ENCODE measurements at places on chromosomes 5 and 9.

- no peak for DNase-seq
Measured at GRCh38 chr5:134114886-134115805, 665 bp downstream of the TCF7 start.

GRCh38 chr5:146940295-146940694, 61.7 kb upstream of the PPP2R2B start:
- no peak for DNase-seq

- DNase-seq, result no peak
Measured at GRCh38 chr5:23884405-23885031, 377.1 kb downstream of the PRDM9 start.

DNA sequence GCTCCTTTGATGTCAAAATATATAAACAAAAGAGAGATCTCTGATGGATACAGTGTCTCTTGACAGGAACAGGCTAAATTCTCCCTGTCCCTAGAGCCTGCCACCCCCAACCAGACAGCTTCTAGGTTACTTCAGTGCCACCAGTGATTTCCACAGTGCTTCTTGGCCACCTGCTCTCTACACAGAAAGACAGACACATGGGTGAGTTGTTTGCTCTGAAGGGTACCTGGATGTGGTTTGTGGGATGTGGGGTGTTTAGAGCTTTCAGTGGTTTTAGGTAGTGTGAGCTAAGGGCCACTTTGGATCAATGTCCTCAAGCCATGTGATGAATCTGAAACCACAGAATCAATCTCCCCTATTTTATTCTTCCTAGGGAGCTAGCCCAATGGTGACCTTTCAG, 125.4 kb downstream of the ANKRD18B start:
- DNase-seq, result no peak

DNA sequence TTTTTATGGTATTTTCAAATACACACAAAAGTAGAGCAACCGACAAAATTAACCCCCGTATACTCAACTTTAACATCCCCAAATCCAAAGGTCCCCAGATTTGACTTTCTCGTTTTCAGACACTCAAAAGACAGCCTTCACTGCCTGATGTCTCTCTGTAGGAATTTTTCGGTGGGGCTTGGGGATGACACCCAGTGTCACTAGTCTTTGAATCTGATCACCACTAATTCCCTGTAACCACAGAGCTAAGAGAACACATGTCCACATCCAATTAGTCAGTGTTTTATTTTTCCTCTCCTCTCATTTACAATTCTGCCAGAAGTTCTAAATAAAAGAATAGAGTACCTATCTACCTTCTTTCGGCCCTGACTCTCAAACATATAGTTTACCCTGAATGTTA, 324.6 kb downstream of the ARL15 start:
- no peak for DNase-seq

DNA sequence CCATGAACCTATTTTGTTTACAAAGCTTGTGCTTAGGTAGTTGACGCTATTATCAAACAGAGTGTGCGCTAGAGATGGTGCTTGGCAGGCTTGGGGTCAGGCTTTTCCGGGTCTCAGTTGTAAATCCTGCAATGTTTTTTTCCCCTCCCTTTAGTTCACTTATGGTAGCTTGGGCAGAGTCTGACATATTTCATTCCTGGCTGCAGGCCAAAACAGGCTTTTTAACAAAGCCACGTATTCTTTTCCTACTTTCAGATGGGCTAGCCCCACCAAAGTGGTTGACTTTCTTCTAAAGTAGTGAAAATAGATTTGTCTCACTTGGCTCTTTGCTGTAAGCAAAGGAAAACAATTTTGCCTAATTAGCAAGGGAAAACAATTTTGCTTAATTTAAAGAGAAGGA, 58.0 kb upstream of the FBN2 start:
- DNase-seq, result no peak

DNA sequence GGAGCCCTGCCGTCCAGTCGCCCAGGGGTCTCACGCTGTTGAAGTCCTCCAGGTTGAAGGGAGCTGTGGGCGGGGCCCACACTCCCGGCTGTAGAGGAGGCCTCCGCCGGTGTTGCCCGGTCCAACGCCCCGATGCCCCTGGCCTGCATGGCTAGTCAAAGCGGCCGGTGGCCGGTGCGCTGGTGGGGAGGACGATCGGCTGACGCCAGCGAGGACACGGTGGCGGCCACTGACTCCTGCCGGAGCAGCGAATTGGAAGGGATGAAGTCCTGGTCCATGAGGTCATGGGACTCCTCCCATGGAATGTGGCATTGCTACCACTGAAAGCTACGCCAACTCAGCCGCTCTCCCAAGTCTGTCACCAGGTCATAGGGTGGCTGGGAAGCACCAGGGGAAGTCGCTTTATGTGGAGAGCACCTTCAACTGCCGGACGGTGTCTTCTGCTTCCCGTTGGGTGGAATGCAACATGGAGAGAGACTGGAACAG, 11.8 kb downstream of the RCL1 start:
- no peak for DNase-seq

DNA sequence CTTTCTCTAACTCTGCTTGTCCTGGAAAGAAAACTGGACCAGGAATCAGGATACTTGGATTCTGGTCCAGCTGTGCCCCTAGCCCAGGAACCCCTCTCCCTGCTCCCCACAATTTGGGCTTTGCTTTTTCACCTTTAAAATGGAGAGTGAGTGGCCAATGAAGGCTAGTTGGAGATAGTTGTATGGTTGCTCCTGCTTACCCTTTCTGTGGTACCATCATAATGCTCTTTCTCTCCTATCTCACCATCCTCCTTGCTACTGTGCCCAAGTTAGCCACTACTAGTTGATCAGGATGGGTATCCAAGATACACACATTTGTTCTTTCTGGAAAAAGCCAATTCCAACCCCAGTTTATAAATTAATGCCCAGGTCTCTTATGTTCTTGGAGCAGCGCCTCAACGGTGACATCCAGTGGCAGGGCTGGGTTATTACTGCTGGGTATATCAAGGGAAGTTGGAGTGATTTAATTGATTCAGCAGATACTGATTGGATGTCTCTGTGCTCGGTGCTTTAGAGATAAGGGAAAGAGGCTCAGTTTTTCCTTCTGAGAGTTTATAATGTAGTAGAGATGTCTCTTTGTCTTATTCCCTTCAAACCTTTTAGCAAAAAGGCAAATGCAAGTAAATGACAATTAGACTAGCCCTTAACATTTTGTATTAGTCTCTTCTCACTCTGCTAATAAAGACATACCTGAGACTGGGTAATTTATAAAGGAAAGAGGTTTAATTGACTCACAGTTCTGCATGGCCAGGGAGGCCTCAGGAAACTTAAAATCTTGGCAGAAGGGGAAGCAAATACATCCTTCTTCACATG, 38.5 kb downstream of the FAXDC2 start:
- DNase-seq, result peak; percentile 66

GRCh38 chr5:67652201-67652600, 455.6 kb upstream of the CD180 start:
- no peak for DNase-seq

- no peak for DNase-seq
Measured at GRCh38 chr5:151895660-151896030, 29.0 kb downstream of the GLRA1 start.

- no peak for DNase-seq
Measured at GRCh38 chr5:143674469-143674786, 137.5 kb upstream of the HMHB1 start.

- DNase-seq, result no peak
Measured at GRCh38 chr5:38060354-38060753, 198.0 kb upstream of the EGFLAM start.

- no peak for DNase-seq
Measured at GRCh38 chr9:108663422-108663821, 192.4 kb downstream of the ACTL7B start.

Measured in lower lobe of right lung (tissue), 2 donors.